Activated CD4-positive, alpha-beta memory T cell treated with anti-CD3 and anti-CD28 coated beads for 36 hours (primary cell): ENCODE measurements at places on chromosomes 3 and 15.

- no peak for DNase-seq
Measured at GRCh38 chr3:94822298-94822697, 759.4 kb downstream of the NSUN3 start.

- DNase-seq: no peak
Measured at GRCh38 chr3:64730681-64731080, 42.9 kb upstream of the ADAMTS9 start.

GRCh38 chr3:144259267-144259666, 287.6 kb downstream of the DIPK2A start:
- no peak for DNase-seq

- peak; percentile 4 for DNase-seq
Measured at GRCh38 chr3:10518506-10519150, 13.2 kb upstream of the ATP2B2 start.

DNA sequence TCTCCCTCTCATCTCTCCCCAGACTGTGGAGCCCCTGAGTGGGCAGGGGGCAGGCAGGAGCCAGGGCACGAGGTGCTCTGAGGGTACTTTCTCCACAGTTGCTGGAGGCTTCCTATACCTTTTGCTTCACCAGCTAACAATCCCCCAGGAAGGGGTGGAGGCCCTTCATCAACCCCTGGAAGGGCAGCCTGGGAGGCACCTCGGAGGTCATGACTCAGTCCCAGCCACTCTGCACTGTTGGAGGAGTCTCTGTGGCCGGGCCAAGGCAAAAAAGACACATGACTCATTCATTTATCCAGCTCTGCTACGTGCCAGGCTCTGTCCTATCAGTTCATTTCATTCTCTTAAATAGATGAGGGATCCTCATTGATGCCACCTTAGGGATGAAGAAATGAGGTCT, 15.6 kb upstream of the KY start:
- no peak for DNase-seq

GRCh38 chr3:121520510-121520909, 25.3 kb downstream of the POLQ start:
- no peak for DNase-seq

DNA sequence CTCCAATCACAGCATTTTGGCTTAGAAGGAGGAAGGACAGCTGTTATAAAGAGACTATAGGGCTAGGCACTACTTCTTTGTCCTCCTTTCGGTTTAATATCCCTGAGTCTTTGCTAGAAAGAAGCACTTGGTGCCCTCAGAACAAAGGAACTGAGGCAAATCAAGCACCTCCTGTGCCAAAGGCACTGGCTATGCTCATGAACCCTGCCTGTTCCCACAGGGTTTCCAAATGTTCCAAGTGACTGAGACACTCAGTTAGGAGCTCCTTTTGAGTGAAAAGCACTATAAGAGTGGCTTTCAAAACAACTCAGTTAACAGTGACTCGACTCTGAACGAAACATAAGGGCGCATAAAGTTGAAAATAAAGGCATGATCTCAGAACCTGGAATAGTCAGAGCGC, 25.0 kb downstream of the TBC1D2B start:
- DNase-seq: no peak

DNA sequence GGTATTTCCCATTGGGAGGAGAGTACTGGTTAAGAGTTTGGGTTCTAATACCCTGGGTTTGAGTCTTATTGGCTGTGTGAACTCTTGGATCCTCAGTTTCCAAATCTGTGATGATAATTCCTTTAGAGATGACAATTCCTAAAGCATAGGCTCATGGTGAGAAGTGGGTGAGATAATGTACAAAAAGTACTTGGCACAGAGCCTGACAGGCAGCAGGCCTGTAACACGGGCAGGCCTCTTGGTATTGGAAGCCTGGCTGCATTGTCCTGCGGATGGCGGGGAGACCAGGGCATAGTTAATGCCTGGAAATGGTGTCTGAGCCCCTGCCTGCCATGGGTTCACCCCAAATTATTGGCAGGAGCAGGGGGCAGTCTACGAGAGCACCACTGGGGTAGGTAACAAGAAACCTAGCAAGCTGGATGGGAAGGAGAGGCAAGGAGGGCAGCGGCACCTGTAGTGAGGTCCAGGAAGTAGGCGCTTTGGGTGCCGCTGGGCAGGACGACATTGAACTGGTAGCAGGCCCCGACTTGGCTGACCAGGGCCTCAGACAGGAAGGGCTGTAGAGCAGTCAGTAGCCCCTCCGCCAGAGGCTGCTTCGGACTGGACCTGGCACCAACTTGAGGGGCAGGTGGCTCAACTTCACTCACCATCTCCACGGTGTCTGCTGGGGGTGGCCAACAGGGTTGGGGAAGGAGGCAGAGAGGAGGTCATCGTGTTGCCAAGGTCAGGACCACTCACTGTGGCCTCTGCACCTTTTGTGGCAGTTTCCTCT, 7.7 kb downstream of the STOML1 start:
- no peak for DNase-seq
